Stimulated activated CD4-positive, alpha-beta T cell treated with anti-CD3 and anti-CD28 coated beads, Interleukin-15, amount 100 ng/mL, for 1 hour (primary cell): ENCODE measurements at places on chromosomes 6 and 20.
A peak's percentile ranks its signal among the peaks of the same experiment; 100 is the strongest.

DNA sequence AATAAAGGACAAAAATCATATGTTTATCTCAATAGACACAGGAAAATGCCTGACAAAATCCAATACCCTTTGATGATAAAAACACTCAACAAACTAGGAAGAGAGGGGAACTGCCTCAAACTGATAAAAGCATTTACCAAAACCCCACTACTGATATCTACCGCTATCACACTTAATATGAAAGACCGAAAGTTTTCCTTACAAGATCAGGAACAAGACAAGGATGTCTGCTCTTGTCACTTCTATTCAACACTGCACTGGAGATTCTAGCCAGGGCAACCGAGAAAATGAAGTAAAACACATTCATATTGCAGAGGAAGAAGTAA is 25.1 kb downstream of the GZF1 start:
- DNase-seq: no peak

DNA sequence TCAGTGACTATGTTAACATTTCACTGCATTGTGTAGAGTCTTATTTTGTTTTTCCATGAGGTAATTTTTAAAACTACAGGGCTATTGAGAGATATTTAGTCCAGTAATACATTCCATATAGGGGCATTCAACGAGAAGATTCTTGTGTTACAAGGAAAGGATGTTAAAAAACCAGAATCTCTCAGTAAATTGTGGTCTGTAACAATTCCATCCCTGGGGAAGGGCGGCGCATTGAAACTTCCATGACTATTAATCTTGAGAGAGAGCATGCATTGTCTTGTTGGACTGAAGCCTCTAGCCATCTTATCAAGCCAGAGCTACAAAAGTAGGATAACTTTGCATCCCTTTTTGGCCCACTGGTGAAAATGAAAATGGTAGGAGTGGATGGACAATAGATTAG is 119.7 kb downstream of the BCKDHB start:
- DNase-seq: no peak

DNA sequence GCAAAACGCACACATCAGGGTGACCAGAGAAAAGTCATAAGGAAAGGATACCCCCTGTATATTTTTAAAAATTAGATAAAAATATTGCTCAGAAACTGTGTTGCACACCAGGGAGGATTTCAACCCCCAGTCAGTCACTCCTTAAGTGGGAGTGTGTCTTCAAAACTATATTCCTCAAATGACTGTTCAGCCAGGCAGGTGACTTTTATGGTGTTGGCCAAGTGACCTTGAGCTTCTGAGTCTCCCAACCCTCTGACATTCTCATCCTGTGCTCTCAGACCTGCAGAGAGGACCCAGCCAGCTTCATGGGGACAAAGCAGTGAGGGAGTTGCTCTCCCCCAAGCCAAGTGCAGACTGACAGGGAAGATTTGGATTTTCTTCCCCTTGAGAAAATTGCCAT is 311.9 kb upstream of the JARID2 start:
- DNase-seq: no peak

GRCh38 chr6:96542702-96543101 is 20.2 kb upstream of the FHL5 start:
- DNase-seq: no peak

DNA sequence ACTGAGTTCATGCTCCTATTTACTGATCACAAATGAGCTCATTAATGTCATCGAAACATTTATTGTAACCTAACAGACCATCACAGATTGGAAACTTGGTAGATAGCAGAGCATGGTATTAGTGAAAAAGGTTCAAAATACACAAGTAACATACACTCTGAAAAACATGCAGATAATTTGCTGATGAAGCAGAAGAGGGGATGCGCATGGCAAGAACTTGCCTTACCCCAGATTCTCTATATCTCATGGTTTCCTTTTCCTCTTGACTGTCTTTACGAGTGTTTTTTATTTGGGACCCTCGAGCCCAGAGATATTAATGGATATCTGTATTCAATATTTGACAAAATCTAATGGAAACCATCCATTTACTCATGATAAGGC is 37.6 kb downstream of the QRSL1 start:
- DNase-seq: no peak

DNA sequence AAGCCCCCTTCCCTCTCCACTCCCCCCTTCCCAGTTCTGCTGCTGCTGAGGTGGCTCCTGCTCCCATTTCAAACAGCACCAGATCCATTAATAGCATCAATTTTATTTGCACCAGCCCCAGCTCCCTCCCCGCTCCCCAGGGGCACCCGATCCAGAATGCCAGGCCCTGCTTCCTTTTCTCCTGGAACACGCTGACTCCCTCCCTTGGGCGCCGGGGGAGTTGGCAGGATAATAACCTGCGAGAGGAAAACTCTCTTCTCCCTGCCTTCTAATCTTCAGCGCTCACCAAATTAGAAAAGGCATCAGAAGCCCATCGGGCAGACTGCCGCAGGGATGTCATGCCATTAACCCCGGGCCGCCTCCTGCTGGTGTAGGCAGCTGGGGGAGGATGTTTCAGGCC is 77.8 kb downstream of the NCR2 start:
- DNase-seq: no peak

- DNase-seq: no peak
Measured at GRCh38 chr6:1250489-1251197, 61.3 kb upstream of the FOXQ1 start.

GRCh38 chr6:232982-233640 is 59.2 kb upstream of the DUSP22 start:
- no peak for DNase-seq

GRCh38 chr6:46170357-46171289 is at the start of gene ENPP5:
TSS of gene ENPP5 (minus strand) at chr6:46170980. CDS start at chr6:46168262, 2,718 bp downstream.
- DNase-seq: peak; percentile 27
